Stimulated activated CD8-positive, alpha-beta memory T cell treated with anti-CD3 and anti-CD28 coated beads, Interleukin-2, amount 100 ng/mL, for 1 hour (primary cell): ENCODE measurements at places on chromosomes 1 and 21.
A peak's percentile ranks its signal among the peaks of the same experiment; 100 is the strongest.

DNA sequence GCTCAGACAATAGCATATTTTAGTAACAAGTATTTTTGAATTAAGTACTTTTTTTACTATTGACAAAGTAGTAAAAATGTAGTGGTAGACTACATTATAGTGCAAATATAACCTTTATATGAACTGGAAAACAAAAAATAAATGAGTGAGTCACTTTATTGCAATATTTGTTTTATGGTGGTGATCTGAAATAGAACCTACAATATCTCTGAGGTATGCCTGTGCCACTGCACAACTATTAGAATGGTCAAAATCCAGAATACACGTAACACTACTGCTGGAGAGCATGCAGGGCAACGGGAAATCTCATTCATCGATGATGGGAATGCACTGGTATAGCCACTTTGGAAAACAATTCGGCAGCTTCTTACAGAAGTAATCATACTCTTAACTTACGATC is 349.0 kb upstream of the NCAM2 start:
- DNase-seq = no peak

- DNase-seq = no peak
Measured at GRCh38 chr1:56814205-56814604, 5.0 kb downstream of the FYB2 start.

DNA sequence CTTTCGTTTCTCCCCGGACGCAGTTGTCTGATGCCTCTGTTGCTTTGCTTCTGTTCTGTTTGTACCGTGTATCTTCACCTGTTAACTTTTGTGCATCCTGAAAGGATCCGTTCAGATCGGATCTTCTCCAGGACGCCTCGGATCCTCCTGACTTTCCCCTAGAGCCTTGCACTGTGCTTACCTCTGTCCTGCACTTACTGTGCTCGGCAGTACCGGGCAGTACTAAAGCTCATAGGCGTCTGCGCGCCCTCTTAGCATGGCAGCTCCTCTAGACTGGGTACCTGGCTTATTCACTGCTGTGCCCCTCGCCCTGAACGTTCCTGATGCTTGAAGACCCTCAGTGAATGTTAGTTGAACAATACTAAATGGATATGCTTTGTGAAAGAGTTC is 934 bp downstream of the SCP2 start:
- no peak for DNase-seq

GRCh38 chr1:22044690-22045420 is 7.7 kb upstream of the CDC42 start:
- no peak for DNase-seq

- DNase-seq = peak; percentile 48
Measured at GRCh38 chr1:209805875-209806760, at the start of gene IRF6. Gene IRF6, minus strand, starts transcription at chr1:209806142. Its CDS starts 4,729 bp downstream, at chr1:209801413.

GRCh38 chr1:63636192-63637105 is 43.2 kb downstream of the PGM1 start:
- no peak for DNase-seq

GRCh38 chr1:98325646-98326440 is 335.7 kb upstream of the SNX7 start:
- no peak for DNase-seq

DNA sequence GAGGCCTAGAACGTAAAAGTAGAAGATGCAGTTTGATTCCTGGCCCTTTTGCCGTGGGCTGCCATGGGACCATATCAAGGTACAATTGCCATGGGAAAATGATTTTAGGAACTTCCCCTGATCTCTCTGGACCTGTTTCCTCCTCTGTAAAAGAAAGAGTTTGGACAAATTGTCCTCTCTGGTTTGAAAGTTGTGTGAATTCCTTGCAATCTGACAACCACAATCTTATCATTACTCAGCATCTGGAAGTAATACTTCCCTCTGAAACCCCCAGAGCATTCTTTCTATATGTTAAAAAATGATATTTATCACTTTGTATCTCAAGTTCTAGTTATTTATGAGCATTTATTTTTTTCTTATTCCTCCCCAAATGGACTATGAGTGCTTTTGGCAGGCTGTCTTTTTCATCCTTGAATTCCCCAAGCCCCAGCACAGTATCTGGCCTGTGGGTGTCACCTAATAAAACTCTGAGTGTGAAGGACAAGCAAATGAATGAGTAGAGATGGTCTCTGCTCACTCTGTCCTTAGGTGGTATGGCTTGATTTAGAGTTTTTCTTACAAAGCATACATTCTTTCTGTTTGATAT is 181.1 kb downstream of the DYRK1A start:
- no peak for DNase-seq
